ENCODE measurements at places on chromosomes 2 and 18. TPM values are rescaled to one million over a fixed set of nuclear protein-coding genes. Genes with fewer than 3 reads are reported as not detected.

Gene LAMA1
- total RNA-seq, result 3.5 TPM

Gene GCG
- 140 TPM for total RNA-seq

GRCh38 chr2:56102098-56102497 lies 81.7 kb upstream of the CCDC85A start:
- H3K27ac ChIP-seq, result no peak overlapping the region
- H3K36me3 ChIP-seq, result no peaks in the 10 kb centered on the region

- no peaks in the 10 kb centered on the region for H3K27me3 ChIP-seq
- no peaks in the 10 kb centered on the region for H3K36me3 ChIP-seq
- H3K4me3 ChIP-seq, result no peak overlapping the region
- DNase-seq, result no peak
- no peak overlapping the region for H3K27ac ChIP-seq
- H3K4me1 ChIP-seq, result no peaks in the 10 kb centered on the region
These were observed 75.9 kb downstream of the INHBB start for GRCh38 chr2:120421830-120422175.

Gene SPATA3
- not detected for total RNA-seq

GRCh38 chr2:7180638-7181370 lies 263.6 kb downstream of the RNF144A start:
- H3K36me3 ChIP-seq, result no peaks in the 10 kb centered on the region
- no peak overlapping the region for H3K27ac ChIP-seq
- H3K4me1 ChIP-seq, result no peaks in the 10 kb centered on the region
- no peak for DNase-seq
- H3K4me3 ChIP-seq, result no peak overlapping the region
- H3K27me3 ChIP-seq, result no peaks in the 10 kb centered on the region

Gene TMEM169
- total RNA-seq, result not detected

Gene VIT
- total RNA-seq, result 3.2 TPM

Gene CRYGD
- total RNA-seq, result not detected

Gene SOX11
- total RNA-seq, result not detected

Gene SMYD1
- total RNA-seq, result not detected

DNA sequence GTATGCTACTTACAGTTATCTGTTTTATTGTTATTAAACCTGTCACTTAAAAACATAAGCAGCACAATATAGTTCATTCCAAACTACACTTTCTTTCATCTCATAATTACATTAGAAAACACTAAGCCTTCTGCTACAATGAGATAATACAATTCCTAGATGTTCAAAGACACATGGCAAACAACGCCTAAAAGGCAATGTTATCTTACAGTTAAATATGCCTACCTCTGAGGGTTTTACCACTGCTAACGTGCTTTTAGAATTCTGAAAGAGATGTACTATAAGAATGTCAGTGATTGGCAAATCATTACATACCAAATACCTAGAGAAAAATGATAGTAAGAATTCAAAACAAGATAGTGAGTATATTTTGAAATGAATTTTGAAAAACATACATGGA lies 46.8 kb upstream of the SPOPL start:
- no peak for DNase-seq
- no peak overlapping the region for H3K27ac ChIP-seq
- no peaks in the 10 kb centered on the region for H3K4me1 ChIP-seq
- no peak overlapping the region for H3K4me3 ChIP-seq

Gene HOXD11
- not detected for total RNA-seq

DNA sequence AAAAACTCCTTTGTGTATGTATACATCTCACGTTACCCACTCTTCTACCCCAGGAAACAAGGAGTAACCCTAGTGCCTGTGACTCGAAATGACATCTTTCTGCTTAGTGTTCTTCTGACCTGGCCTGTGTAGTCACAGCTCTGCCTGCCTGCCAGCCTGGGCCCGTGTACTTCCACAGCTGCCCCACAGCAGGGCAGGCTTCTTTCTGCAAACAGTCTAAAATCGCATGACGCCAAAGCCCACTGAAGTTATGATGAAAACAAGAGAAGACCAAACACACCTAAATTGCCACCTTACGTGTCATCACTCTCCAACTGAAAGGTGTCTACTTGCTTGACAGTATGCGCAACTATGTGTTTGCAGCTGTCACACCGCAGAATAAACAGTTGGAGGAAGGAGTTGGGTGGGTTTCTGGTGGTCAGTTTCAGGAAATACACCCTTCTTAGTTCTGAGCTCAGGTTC lies 1.5 kb downstream of the GAREM1 start:
- H3K4me1 ChIP-seq, result peaks cover 5% of the 10 kb centered on the region
- H3K4me3 ChIP-seq, result peak overlapping the region; percentile 93
- DNase-seq, result peak; percentile 61
- no peaks in the 10 kb centered on the region for H3K36me3 ChIP-seq
- no peaks in the 10 kb centered on the region for H3K27me3 ChIP-seq

GRCh38 chr18:56615738-56616520 lies 22.5 kb downstream of the TXNL1 start:
- H3K4me3 ChIP-seq, result no peak overlapping the region
- H3K27ac ChIP-seq, result no peak overlapping the region
- H3K4me1 ChIP-seq, result no peaks in the 10 kb centered on the region
- H3K27me3 ChIP-seq, result no peaks in the 10 kb centered on the region

Gene KCNG2
- 3.2 TPM for total RNA-seq

- H3K4me1 ChIP-seq, result no peaks in the 10 kb centered on the region
- no peak for DNase-seq
- H3K27ac ChIP-seq, result no peak overlapping the region
- H3K4me3 ChIP-seq, result no peak overlapping the region
These were observed 23.4 kb downstream of the NEMP2 start for GRCh38 chr2:190511104-190511503.

Gene STAMBP
- 25.4 TPM for total RNA-seq

- no peak overlapping the region for H3K27ac ChIP-seq
- H3K4me3 ChIP-seq, result no peak overlapping the region
- H3K4me1 ChIP-seq, result no peaks in the 10 kb centered on the region
- no peak for DNase-seq
- H3K27me3 ChIP-seq, result no peaks in the 10 kb centered on the region
These were observed 709.8 kb upstream of the FANCL start for GRCh38 chr2:58950795-58951462.

DNA sequence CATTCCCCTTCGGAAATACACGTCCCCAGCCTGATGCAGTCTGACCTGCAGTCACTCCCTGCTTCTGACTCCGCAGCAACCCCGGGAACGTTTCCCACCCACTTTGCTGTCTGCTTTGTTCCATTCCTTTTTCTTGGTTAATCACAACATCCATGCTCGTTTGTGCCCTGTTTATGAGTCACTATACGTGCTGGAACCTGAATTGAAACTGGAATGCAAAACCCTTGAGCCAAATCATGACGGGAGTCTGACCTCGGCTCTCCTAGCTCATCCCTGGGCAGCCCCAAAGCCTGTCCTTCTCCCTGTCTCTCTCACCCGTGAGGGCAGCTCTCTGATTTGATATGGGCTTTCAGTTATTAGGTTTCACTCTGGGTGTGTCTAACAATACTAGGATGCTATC lies 57.1 kb upstream of the RNF152 start:
- no peak for DNase-seq
- no peaks in the 10 kb centered on the region for H3K36me3 ChIP-seq
- H3K27me3 ChIP-seq, result no peaks in the 10 kb centered on the region

DNA sequence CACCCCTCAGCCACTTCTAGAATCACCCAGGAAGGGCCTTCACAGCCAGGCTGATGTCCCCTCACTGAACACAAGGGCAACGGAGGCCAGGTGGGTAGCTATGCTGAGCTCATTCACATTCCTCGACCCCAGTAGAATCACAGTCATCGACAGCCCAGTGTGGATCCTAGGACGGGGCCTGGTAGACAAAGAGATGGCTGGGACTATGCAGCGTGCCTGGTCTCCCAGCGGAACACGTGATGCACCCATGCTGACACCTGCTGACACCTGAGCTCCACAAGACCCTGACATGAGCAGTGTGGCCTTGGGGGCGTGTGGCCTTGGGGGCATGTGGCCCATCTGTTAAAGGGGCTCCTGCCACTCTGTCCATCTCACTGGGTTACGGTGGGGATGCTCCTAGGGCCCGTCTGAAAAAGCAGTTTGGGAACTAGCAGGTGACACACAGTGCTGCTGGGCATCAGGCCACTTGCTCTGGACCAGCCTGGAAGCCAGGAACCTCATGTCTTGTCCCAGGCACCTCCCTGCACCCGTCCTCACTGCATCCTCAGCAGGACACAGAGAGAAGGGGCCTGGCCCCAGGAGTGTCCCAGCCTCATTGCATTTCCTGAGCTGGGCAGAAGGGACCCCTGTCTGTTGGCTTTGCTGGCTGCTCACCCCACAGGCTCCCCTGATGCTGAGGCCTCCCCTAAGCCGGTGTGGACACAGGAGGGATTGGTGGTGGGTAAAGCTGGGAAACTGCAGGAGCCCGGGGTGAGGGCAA lies 9.7 kb downstream of the ECEL1 start:
- no peaks in the 10 kb centered on the region for H3K4me1 ChIP-seq
- no peaks in the 10 kb centered on the region for H3K36me3 ChIP-seq
- H3K4me3 ChIP-seq, result no peak overlapping the region
- no peaks in the 10 kb centered on the region for H3K27me3 ChIP-seq
- DNase-seq, result no peak
- H3K27ac ChIP-seq, result no peak overlapping the region

- no peak overlapping the region for H3K27ac ChIP-seq
- no peaks in the 10 kb centered on the region for H3K27me3 ChIP-seq
- no peak overlapping the region for H3K4me3 ChIP-seq
- H3K4me1 ChIP-seq, result no peaks in the 10 kb centered on the region
- no peak for DNase-seq
These were observed 78.7 kb downstream of the ICOS start for GRCh38 chr2:204015118-204015843.

DNA sequence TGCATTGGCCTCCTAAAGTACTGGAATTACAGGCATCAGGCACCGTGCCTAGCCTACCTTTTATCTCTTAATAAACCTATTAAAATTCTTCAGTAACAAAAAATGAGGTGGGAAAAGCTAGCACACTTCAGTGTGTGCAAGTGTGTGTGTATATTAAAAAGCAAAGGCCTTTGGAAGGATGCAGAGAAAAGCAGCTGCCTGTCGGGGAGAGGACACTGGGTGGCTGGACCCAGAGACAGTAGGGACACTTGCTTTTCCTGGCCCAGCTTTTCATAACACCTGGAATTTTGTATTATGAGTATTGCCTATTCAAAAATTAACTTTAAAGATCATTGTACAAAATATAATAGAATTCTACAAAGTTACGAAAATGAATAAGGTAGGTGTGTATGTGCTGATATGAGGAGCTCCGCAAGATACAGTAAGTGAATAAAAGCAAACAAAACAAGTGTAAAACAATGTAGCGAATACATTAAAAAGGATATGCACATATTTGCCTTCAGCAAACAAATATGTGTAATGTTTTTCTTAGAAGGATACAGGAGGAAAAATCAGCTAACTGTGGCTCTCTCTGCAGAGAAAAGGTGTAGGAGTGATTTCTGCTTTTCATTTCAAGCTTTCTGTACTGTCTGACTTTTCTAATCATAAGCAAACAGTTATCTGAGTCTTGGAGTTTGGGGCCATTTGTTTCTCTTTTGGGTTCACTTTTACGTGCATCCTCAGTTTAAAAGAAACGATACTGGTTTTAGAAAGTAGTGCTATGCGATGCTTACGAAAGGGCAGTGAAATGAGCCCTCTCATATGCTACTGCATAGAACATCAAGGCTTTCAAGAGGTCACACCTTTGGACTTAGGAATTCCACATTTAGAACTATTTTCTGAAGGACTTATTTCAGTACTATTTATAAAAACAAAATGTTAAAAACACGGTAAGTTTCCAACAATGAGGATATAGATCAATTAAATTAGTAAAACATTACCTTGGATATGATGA lies 70.8 kb downstream of the USP40 start:
- no peak overlapping the region for H3K4me3 ChIP-seq
- no peaks in the 10 kb centered on the region for H3K36me3 ChIP-seq
- no peak overlapping the region for H3K27ac ChIP-seq
- no peak for DNase-seq

GRCh38 chr18:12376034-12376753 lies 833 bp downstream of the AFG3L2 start:
- H3K27me3 ChIP-seq, result no peaks in the 10 kb centered on the region
- H3K36me3 ChIP-seq, result no peaks in the 10 kb centered on the region
- H3K4me1 ChIP-seq, result no peaks in the 10 kb centered on the region
- peak overlapping the region; percentile 96 for H3K27ac ChIP-seq

Gene RIT2
- total RNA-seq, result not detected

GRCh38 chr2:23523373-23524260 lies 138.6 kb downstream of the KLHL29 start:
- peak overlapping the region; percentile 16 for H3K27ac ChIP-seq
- H3K4me3 ChIP-seq, result no peak overlapping the region
- no peak for DNase-seq
- no peaks in the 10 kb centered on the region for H3K27me3 ChIP-seq

DNA sequence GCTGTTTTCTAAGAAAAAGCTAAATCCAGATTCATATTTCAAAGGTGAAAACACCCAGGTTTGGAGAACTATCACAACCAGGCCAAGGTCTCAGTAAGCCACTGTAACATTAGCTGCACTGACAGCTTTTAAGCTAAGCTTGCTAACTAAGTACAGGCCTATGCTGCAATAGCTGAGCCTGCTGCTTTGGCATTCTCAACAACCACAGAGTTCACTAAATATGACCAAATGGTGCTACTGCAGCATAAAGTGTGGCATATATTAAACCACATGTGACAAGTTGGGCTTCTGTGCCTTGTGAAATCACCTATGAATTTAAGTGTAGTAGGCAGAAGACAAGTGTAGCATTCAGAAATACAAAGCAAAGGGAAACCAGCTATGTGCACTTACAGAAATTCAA lies 206.7 kb downstream of the TCF4 start:
- no peak overlapping the region for H3K4me3 ChIP-seq
- H3K36me3 ChIP-seq, result no peaks in the 10 kb centered on the region
- H3K27me3 ChIP-seq, result no peaks in the 10 kb centered on the region
- DNase-seq, result no peak

Gene IL36G
- not detected for total RNA-seq

Gene ICA1L
- 6.3 TPM for total RNA-seq

Gene SETBP1
- total RNA-seq, result 86.6 TPM

Gene ALLC
- not detected for total RNA-seq

DNA sequence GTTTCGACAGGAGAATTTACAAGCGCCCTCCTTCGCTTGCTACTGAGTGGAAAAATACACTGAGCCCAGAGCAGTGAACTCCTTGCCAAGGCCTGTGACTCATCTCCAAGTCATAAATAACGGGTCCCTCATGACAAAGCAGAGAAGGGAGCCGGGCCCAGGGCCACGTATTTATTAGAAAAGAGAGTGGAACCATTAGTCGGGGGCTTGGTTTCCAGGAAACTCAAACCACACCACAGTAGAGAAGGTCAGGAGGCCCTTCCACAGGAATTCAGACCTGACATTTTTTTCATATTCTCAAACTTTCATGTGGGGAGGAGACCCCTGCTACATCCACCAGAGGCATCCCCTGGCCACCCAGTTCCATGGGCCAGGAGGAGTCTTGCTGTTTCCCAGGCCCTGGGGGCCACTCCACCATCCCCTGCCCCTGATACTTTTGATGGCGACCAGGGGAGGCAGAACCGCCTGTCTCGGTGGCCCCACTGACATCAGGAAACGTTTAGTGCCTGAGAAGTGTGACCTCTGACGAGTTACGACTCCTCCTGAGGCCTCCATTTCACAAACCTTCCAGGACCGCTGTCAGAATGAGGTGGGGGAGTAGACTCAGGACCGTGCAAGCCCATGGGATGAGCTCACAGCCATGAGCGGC lies 289.7 kb downstream of the DYSF start:
- no peaks in the 10 kb centered on the region for H3K36me3 ChIP-seq
- H3K4me3 ChIP-seq, result no peak overlapping the region
- no peak for DNase-seq
- no peaks in the 10 kb centered on the region for H3K27me3 ChIP-seq
- H3K27ac ChIP-seq, result peak overlapping the region; percentile 39

Gene NAT8
- total RNA-seq, result 8.5 TPM

GRCh38 chr2:17355608-17356329 lies 162.5 kb downstream of the RAD51AP2 start:
- DNase-seq, result no peak
- H3K36me3 ChIP-seq, result no peaks in the 10 kb centered on the region
- no peak overlapping the region for H3K27ac ChIP-seq
- H3K4me1 ChIP-seq, result no peaks in the 10 kb centered on the region
- no peaks in the 10 kb centered on the region for H3K27me3 ChIP-seq
